ENCODE measurements at places on chromosomes 12 and 14. TPM values are rescaled to one million over a fixed set of nuclear protein-coding genes. Genes with fewer than 3 reads are reported as not detected.

GPR65 gene
- 2.0 TPM for total RNA-seq

DNA sequence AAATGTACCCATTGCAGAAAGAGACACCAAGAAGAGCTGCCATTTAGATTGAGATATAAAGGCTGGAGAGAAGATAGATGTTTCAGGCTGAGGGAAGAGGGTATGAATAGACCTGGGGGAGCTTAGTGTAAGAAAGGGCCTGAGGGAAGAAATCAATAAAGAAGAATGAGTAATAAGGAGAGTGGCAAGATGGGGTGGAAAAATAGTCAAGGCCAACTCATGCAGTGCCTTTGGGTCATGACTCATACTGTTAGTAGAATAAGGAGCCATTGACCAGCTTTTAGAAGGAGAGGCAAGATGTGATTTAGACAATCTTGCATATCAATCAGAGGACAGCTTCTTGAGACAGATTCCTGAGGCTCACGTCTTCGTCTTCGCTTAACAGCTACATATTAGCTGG, 287.5 kb downstream of the DUSP6 start:
- no peak for DNase-seq

DNA sequence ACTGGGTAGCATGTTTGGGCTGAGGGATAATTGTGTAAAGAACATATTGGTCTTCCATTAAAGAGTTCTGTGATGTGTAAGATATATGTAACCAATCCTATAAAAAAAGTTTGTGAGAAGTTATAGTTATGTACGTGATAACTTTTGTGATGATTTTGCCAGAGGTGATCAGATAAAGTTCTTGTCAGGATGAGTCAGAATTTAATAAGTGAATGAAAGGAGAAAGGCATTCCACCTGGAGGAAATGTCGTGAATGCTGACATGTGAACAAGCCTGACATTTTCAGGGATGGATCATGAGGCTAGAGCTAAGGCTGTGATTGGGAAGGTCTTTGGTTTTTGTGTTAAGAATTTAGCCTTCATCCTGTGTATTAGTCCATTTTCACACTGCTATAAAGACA, 241.5 kb downstream of the SNAPC1 start:
- DNase-seq: no peak

DNA sequence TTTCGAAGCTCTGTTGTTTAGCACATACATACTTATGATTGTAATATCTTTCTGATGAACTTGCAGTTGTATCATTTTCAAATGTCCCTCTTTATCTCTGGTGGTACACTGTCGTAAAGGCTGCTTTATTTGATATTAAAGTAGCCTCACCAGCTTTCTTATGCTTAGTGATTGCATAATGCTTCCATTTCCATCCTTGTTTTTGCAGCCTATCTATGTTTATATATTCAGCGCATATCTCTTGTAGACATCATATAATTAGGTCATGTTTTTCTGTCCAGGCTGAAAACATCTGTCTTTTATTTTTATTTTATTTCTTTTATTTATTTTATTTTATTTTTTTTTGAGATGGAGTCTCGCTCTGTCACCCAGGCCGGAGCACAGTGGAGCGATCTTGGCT, 34.6 kb downstream of the ACAD10 start:
- DNase-seq: no peak

- DNase-seq: no peak
These were observed 1.2 kb downstream of the PHETA1 start for GRCh38 chr12:111367661-111368221.

C3AR1 gene
- total RNA-seq: 6.0 TPM

GRCh38 chr12:45646851-45647581, 82.5 kb upstream of the ARID2 start:
- no peak for DNase-seq

All from spinal cord (tissue), 10 donors.